Stimulated activated CD8-positive, alpha-beta memory T cell treated with anti-CD3 and anti-CD28 coated beads, Interleukin-4, amount 100 ng/mL, for 4 hours (primary cell): ENCODE measurements at places on chromosomes 12 and 14.

DNA sequence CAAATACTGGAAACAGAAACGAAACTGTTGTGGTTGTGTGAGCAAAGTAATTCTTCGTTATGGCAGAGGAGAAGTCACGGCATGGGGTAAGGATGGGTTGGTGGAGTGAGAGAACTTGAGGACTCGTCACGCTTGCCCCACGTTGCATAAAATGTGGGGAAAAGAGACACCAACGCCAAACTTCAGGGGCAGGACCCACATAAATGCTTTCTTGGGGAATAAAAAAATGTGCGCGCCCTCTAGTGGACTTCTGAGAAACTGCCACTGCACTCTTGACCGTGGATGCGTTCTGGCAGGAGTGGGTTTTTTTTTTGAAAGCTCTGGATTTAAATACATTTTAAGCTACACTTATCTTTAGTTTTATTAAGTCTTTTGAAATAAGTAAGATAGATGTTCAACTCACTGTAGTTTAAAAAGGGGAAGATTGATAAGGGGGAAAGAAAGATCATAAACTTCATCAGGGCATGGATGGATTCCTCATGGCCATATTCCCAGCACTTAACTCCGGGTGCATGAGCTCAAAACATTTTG lies 4.1 kb upstream of the IGF1 start:
- DNase-seq = no peak

DNA sequence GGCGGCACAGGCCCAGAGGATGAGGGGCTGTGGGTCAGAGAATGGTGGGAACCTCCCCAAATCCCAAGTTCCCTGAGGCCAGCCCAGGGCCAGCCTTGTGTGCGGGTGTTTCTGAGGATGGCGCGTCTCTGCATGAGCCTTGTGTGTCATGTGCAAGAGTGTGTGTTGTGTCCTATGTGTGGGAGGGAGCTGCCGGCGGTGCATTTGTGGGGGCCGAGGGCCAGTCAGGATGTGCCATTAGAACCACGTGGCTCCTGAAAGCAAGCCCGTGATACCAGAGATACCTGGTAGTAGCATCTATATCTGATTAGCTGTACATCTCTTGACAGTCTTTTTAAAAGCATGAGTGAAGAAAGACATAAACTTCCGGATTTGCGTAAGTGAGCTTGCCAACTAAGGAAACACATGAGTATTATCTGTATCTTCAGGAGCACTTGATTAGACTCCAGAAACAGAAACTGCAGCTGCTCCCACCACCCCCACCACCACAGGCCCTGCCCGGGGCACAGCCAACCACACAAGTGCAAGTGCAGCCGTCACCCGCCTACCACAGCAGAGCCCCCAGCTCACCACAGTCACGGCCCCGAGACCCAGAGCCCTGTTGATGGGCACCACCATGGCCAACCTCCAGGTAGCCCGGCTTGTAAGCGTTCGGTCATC lies 19.2 kb downstream of the DDX51 start:
- no peak for DNase-seq

GRCh38 chr14:34300882-34301734 lies 160.9 kb downstream of the SPTSSA start:
- no peak for DNase-seq

DNA sequence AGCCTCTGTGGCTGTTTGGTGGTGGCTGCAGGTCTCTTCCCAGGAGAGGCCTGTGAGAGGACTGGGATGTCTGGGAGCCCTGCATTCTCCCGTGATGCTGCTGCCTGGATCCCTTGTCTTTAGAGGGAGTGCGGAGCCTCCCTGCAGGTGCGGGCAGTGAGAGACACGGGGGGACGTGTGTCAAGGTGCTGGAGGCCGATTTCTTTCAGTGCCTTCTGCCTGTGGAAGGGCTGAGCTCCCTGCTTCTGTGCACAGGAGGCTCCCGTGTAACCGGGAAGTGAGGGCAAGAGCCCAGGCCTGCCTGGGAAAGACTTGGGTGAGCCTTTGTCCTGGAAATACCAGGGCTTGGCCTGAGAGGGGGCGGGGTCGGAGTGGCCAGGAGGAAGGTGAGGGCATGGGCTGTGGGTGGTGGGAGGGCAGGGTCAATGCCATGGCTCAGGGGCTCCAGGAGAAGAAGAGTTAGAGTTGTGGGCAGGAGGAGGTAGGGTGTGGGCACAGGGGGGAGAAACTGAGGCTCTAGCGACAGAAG lies 372.2 kb downstream of the TMEM121 start:
- DNase-seq = no peak

- DNase-seq = no peak
Observed at GRCh38 chr12:8156845-8157244, at the start of gene ZNF705A. TSS of gene ZNF705A (plus strand) at chr12:8157015. CDS start at chr12:8172626, 15,611 bp downstream.

- no peak for DNase-seq
Observed at GRCh38 chr12:87259391-87259790, 769.8 kb downstream of the C12orf50 start.
